ENCODE measurements at places on chromosomes 13 and 19. TPM values are rescaled to one million over a fixed set of nuclear protein-coding genes. Genes with fewer than 3 reads are reported as not detected.

DNA sequence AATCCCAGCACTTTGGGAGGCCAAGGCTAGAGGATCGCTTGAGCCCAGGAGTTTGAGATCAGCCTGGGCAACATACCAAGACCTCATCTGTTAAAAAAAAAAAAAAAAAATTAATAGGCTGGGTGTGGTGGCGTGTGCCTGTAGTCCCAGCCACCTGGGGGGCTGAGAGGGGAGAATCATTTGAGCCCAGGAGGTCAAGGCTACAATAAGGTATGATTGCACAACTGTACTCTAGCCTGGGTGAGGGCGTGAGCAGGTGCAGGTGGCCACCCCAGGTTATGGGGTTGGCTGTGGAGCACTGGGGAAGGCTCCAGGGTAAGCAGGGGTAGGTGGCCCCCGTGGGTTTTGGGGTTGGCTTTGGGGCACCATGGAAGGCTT lies 33.9 kb downstream of the MCF2L start:
- H3K27me3 ChIP-seq = no peaks in the 10 kb centered on the region
- no peak overlapping the region for H3K4me3 ChIP-seq
- H3K27ac ChIP-seq = no peak overlapping the region
- peaks cover 6% of the 10 kb centered on the region for H3K36me3 ChIP-seq
- no peak for DNase-seq
- peaks cover 59% of the 10 kb centered on the region for H3K4me1 ChIP-seq

- no peak overlapping the region for H3K27ac ChIP-seq
- DNase-seq = no peak
- no peak overlapping the region for H3K4me3 ChIP-seq
Observed at GRCh38 chr19:29372091-29372415, 153.7 kb upstream of the VSTM2B start.

- no peak overlapping the region for H3K27ac ChIP-seq
- no peaks in the 10 kb centered on the region for H3K36me3 ChIP-seq
- DNase-seq = no peak
- H3K4me3 ChIP-seq = no peak overlapping the region
- no peaks in the 10 kb centered on the region for H3K27me3 ChIP-seq
Observed at GRCh38 chr13:98961503-98962105, 16.3 kb downstream of the DOCK9 start.

DNA sequence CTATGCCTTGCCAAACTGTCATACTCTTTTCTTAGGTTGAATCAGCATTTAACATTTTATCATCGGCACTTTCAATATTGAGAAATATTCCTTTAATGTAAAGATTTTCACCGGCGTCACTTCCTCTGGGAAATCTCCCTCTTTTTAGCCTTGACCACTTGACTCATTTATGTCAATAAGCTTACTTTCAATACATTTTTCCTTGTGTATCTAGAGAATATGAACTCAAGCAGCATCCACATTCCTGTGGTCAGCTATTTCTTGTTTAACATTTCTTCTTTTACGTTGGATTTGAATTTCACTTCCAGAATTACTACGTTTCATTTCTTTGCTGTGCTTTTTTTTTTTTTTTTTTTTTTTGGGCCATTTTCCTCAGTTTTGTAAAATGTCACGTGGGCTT lies 271.2 kb upstream of the HTR2A start:
- no peaks in the 10 kb centered on the region for H3K4me1 ChIP-seq
- no peak overlapping the region for H3K27ac ChIP-seq
- no peaks in the 10 kb centered on the region for H3K36me3 ChIP-seq
- H3K4me3 ChIP-seq = no peak overlapping the region
- H3K27me3 ChIP-seq = no peaks in the 10 kb centered on the region
- DNase-seq = no peak

DNA sequence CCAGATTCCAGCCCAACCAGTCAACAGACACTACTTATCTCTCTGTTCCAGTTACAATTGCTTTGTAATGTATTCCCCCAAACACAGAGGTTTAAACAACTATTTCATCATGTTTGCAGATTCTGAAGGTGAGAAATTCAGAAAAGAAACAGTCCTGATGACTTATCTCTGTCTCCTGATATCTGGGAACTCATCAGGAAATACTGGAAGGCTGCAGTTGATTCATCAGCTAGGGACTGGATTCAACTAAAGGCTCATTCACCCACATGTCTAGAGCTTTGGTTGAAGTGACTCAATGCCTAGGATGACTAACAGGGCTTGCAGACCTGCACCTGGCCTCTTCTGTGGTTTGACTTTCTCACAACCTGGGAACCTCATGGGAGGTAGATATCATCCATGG lies 56.6 kb upstream of the GPC6 start:
- DNase-seq = peak; percentile 18
- no peaks in the 10 kb centered on the region for H3K36me3 ChIP-seq
- H3K27me3 ChIP-seq = no peaks in the 10 kb centered on the region
- H3K4me1 ChIP-seq = no peaks in the 10 kb centered on the region

Gene KDM4B
- total RNA-seq = 4.4 TPM

Gene ACTMAP
- 2.2 TPM for total RNA-seq

Gene BRCA2
- total RNA-seq = 24.6 TPM

Gene ZNF536
- total RNA-seq = not detected

Gene TUBB4A
- total RNA-seq = not detected
